NCI-H2029 (cell line): ENCODE measurements at places on chromosomes 12 and 14.

GRCh38 chr12:21942377-21942703, 1.1 kb upstream of the ABCC9 start:
- no peak for DNase-seq

DNA sequence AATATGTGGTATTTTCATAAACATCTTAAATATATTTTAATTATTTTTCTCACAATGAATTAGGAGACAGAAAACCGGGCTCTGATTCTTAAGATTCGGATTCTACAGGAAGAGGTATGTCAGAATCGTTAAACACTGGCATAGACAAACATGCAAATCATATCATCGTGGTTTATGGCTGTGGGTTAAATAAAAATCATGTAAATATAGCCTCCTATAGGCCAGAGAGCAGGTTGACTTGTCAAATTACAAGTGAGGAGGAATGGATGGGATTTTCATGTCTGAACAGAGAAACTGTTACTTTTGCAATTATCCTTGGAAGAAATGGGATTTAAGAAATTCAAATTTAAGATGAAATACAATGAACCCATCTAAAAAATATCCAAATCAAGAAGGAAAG, 74.9 kb upstream of the BCAT1 start:
- no peak for DNase-seq

GRCh38 chr12:119113496-119113986, 65.2 kb upstream of the HSPB8 start:
- DNase-seq: no peak

DNA sequence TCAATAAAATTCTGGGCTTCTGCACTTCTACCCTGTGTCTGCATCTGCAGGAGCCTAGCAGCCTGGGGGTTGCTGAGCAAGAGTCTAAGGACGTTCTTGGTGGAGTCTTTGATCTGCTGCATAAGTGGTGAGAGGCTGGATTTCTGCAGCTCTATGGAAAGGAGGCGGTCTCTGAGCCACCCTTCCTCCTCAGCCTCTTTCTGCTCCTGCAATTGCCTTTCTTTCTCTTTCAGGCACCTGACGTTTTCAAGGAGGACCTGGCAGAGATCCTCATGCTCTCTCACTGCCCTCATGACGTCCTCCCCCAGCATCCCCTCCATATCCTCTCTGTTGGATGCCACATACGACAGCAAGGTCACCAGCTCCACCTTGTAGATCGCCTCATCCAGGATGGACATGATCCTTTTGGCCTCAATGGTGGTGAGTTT, 13.6 kb upstream of the TPCN1 start:
- peak; percentile 45 for DNase-seq

DNA sequence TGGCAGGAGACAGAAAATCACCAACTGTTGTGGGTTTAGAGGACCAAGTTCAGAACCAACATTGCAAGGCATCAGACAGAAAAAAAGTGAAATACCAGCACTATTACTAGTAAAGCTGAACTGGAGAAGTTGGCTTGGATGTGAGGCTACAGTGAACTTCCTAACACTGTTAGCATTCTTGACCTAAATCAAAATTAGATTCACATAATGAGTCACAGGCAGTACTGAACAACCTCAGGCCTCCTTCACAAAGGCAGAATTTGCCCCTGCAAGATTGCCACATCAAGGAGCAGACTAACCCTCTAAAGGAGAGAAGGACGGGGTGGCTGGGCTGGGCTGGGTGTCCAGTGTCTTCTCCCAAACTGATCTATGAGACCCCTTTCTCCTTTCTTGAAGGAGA, 539.7 kb downstream of the SNAPC1 start:
- no peak for DNase-seq

DNA sequence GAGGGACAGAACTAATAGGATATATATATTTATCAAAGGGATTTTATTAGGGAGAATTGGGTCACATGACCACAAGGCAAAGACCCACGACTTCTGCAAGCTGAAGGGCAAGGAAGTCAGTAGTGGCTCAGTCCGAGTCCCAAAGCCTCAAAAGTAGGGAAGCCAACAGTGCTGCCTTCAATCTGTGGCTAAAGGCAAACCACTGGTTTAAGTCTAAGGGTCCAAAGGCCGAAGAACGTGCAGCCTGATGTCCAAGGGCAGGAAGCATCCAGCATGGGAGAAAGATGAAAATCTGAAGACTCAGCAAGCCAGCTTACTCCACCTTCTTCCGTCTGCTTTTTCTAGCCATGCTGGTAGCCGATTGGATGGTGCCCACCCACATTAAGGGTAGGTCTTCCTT, 157.9 kb upstream of the CRY1 start:
- no peak for DNase-seq
